ENCODE measurements at places on chromosomes 16 and 17.

GRCh38 chr16:49658531-49658930 lies 197.4 kb downstream of the ZNF423 start:
- no peak for DNase-seq

- no peak for DNase-seq
Observed at GRCh38 chr16:80417706-80418271, 123.0 kb upstream of the DYNLRB2 start.

GRCh38 chr17:19319771-19320505 lies 42.6 kb downstream of the B9D1 start:
- no peak for DNase-seq

GRCh38 chr16:537415-538335 lies 10.2 kb downstream of the CAPN15 start:
- no peak for DNase-seq

GRCh38 chr16:82226327-82226726 lies 56.3 kb upstream of the MPHOSPH6 start:
- DNase-seq: no peak

DNA sequence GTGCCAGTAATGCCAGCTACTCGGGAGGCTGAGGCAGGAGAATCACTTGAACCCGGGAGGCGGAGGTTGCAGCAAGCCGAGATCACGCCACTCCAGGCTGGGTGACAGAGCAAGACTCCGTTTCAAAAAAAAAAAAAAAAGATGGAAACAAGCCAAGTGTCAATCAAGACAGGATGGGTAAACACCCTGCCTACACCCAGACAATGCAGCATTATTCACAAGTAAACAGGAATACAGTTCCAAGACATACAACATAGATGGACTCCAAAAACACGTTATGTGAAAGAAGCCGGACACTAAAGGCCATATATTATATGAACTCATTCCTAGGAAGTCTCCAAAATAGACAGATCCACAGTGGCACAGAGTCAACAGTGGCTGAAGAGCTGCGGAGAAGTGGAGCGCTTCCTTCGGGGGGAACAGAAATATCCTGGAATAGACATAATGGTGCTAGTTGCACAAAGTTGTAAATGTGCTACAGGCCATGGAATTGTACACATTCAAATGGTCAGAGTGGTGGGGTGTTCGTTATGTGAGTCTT lies 33.9 kb downstream of the ANKRD11 start:
- no peak for DNase-seq

GRCh38 chr16:55469821-55470532 lies 9.0 kb upstream of the MMP2 start:
- DNase-seq: no peak

DNA sequence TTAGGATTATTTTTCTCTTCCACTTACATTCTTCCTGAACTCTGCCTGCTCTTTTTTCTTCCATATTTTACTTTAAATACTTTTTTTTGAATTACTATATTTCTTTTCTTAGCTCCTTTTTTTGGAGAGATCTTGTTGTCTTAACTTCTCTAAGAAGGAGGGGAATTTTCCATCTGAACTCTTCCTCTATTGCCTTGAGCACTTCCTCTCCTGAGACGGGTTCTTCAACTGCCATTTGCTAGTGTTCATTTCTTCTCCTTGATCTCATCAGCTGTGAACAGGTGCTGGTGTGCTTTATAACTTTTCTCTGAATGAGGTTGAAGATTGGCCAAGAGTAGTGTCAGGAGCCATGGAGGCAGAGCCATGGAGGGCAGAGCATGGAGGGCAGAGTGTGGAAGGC lies 15.1 kb upstream of the CD300LD start:
- no peak for DNase-seq

DNA sequence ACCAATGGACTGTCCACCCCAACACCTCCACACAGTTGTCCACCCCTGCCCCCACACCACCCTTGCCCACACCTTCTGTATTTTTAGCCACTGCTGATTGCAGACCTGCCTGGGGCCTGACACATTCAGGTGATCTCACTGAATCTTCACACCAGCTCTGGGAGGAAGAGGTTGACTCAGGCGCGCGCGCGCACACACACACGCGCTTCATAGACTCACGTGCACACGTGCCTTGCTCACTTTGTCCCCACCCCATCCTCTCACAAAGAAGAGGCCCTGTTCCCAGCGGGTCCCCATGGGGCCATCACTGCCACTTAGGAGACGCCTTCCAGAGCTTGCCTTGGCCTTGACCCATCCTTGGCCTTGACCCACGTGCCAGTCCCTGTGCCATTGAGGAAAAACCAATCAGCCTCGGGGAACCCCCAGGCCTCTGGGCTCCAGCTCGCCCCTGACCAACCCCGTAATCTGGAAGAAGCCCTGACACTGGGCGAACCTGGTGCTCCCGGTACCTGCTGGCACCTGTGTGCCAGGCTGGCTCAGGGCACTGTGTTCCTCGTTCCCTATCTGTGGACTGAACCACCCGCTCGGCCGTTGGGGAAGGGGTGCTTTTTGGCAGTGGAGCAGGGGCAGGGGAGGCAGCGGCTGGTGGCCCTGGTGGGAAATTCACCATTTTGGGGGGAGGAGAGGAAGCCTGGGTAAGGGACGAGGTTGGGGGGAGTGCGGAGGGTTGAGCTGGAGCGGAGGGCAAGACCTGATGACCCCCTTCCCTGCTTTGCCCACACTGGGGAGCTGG lies 3.2 kb downstream of the NLGN2 start:
- DNase-seq: no peak

GRCh38 chr17:57946798-57947358 lies 8.3 kb downstream of the CUEDC1 start:
- DNase-seq: no peak

DNA sequence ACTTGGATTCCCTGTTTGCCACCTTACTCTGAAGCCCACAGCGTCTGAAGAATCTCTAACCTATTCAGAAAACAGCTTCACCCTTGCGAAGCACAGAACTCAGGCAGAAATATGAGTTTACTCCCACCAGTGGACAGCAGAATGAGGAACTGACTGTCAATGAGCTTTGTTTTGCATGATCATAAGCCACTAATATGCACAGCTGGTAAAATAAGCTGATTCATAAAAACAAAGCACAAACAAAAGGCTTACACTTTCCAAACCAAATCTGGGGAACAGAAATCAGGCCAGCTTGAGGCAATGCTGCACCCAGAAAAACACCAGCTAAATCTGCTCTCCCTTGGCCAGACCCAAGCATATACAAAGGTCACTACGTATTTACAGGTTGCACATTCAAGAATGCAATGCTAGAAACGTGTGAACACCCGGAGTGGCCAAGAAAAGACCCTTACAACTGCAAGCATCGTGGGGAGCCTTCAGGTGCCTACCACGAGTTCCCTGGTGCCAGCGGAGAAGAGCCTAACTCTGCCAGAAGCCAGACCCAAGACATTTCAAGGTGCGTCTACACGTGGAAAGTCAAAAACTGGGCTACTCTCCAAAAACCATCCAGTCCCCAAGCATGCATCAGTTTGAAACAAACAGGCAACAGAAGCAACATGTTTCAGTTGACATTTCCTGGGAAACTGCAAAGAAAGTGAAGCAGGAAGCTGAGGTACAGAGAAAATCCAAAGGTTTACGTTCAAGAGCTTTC lies 207.1 kb downstream of the ZFHX3 start:
- DNase-seq: no peak

GRCh38 chr16:25699069-25699468 lies 7.3 kb downstream of the HS3ST4 start:
- DNase-seq: peak; percentile 81

- DNase-seq: no peak
Observed at GRCh38 chr17:67218385-67218950, 26.5 kb downstream of the HELZ start.

- DNase-seq: no peak
Observed at GRCh38 chr17:72401883-72402726, 281.3 kb downstream of the SOX9 start.

DNA sequence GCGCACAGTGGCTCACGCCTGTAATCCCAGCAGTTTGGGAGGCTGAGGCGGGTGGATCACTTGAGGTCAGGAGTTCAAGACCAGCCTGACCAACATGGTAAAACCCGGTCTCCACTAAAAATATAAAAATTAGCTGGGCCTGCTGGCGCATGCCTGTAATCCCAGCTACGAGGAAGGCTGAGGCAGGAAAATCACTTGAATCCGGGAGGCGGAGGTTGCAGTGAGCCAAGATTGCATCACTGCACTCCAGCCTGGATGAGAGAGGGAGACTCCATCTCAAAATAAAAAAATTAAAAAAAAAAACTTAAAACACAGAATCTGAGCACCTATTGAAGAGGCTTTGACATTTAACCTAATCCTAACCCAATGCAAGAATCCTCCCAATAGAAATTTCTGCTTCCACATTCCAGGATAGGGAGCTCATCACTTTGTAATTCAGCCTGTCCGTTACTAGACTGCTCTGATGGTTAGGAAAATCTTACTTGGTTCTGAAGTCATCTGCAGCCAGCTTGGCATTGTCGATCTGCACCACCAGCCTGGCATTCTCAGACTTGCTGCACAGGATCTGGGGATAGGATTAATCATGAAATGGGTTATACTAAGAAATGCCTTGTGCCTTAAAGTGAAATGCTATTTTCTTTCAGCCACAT lies 2.1 kb downstream of the KRT33B start:
- no peak for DNase-seq

DNA sequence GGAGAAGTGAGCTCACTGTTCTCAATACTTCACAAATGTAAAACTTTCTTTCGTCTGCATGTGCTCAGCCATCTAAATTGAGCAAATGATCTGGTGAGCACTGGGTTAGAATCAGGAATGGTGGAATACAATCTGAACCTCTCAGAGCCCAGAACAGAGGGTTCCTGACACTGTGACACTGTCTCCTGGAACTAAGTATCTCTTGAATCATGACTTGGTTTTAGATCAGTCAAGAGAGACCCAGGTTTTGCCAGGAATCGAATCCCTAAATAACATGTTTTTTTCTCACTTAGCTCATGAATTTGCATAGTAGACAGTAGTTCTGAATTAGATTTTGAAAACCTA lies 49.3 kb downstream of the SF3B3 start:
- no peak for DNase-seq

GRCh38 chr16:66706506-66706880 lies 9.9 kb upstream of the CMTM4 start:
- DNase-seq: no peak

- no peak for DNase-seq
Observed at GRCh38 chr16:24844101-24845030, 1.4 kb upstream of the SLC5A11 start.

DNA sequence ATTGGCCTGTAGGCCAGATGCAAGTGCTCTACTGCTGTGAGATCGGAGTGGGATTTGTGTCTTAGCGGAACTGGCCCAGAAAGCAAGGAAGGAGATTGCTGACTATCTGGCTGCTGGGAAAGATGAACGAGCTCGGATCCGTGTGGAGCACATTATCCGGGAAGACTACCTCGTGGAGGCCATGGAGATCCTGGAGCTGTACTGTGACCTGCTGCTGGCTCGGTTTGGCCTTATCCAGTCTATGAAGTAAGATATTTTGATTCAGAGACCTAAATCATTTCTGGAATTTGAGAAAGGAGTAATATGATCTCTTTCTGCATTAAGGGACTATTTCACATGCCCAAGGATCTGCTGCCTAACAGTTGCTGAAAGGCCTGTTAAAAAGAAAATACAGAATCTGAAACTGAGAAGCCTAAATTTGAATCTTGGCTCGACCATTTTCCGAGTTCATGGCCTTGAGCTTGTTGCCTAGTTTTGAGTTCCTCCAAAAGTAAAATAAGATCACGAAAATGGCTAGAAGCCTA lies 21.1 kb downstream of the IST1 start:
- DNase-seq: no peak

DNA sequence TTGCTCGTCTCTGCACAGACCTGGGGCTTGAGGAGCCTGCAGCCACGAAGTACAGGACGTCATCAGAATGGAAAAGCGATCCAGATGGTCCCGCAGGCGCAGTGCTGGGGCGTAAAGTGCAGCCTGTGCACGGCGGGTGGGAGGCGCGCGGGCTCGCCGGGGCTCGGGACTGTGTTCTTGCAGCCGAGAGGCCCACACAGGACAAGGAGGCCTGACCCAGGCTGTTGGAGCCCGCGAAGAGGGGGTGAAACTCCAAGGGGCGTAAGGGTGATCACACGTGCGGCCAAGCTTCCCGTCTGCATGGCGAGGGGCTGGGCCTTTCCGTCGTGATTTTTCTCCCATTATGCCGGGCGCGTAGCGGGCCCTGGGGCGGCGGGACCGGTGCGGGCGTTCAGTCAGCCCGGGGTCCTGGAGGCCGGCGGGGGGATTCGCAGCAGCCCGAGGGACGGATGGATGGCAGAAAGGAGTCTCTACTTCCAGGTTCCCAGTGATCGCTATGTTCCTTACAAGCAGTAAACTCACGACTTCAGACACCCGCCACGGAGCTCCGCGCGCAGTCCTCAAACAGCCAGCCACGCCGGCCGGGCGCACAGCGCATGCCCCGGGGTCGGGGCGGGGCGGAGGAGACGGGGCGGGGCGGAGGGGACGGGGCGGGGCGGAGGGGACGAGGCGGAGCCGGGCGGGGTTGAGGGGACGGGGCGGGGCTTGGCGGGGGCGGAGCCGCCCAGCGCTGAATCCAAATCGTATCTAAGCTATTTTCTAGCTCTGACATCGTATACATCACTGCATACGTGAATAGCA lies 141.0 kb upstream of the KCNJ18 start:
- peak; percentile 2 for DNase-seq

- no peak for DNase-seq
Observed at GRCh38 chr16:67248401-67249177, at the start of gene SLC9A5. Gene SLC9A5 (plus strand): TSS chr16:67248979. CDS start chr16:67249015, 36 bp downstream.

- no peak for DNase-seq
Observed at GRCh38 chr17:71969500-71969899, 151.3 kb upstream of the SOX9 start.

- DNase-seq: peak; percentile 5
Observed at GRCh38 chr17:52106638-52107261, 51.8 kb downstream of the CA10 start.

GRCh38 chr17:39751637-39752036 lies 13.9 kb downstream of the GRB7 start:
- no peak for DNase-seq

DNA sequence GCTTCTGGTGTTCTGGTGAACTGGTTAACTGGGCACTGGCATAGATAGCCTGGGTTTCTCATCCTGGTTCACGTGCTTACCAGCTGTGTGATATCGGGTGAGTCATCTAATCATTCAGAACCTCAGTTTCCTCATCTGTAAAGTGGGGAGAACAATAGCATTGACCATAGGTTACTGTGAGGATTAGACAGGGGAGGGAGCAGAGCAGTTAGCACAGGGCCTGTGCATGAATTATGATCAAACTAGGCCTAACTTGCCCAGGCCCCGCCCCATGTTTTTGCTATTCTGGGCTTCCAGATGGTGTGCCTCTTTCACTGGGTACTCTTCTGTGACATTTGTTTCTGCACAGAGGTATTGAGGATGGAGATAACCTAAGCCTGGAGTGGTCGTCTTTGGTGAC lies 4.6 kb upstream of the KLHL36 start:
- DNase-seq: no peak

All from SK-N-MC (cell line).